Melanocyte of skin (primary cell): ENCODE measurements at places on chromosomes 6 and 20. TPM values are rescaled to one million over a fixed set of nuclear protein-coding genes. Genes with fewer than 3 reads are reported as not detected.

AFDN gene
- 12.7 and 22.2 TPM in 2 replicates for total RNA-seq

DAAM2 gene
- total RNA-seq = 75.9 and 108 TPM in 2 replicates

ZKSCAN8 gene
- total RNA-seq = 14.8 and 18.5 TPM in 2 replicates

TENT5A gene
- total RNA-seq = 17.9 and 26.9 TPM in 2 replicates

RIPPLY2 gene
- not detected in 2 replicates for total RNA-seq

RIN2 gene
- total RNA-seq = 1.3 and 1.7 TPM in 2 replicates

MPC1 gene
- total RNA-seq = 29.6 and 40.3 TPM in 2 replicates

SNX21 gene
- total RNA-seq = 22.2 and 25.6 TPM in 2 replicates

KCNB1 gene
- not detected in 2 replicates for total RNA-seq

CALHM4 gene
- under 0.01 TPM in 1 of 2 replicates, not detected in the other for total RNA-seq

TAF4 gene
- 5.2 and 6.2 TPM in 2 replicates for total RNA-seq

FAM229B gene
- 7.9 and 9.3 TPM in 2 replicates for total RNA-seq

KCNK16 gene
- not detected in 2 replicates for total RNA-seq

OR2J3 gene
- not detected in 2 replicates for total RNA-seq

DDRGK1 gene
- total RNA-seq = 32.3 and 42.2 TPM in 2 replicates

NRSN1 gene
- not detected in 2 replicates for total RNA-seq

ANKRD66 gene
- total RNA-seq = not detected in 2 replicates

SLC22A23 gene
- 6.2 and 8.6 TPM in 2 replicates for total RNA-seq

OVOL2 gene
- not detected in 2 replicates for total RNA-seq

NINL gene
- 6.3 and 6.6 TPM in 2 replicates for total RNA-seq

HLA-DQB1 gene
- total RNA-seq = 3.3 TPM in 1 of 2 replicates, not detected in the other

CST9 gene
- total RNA-seq = not detected in 2 replicates

FRK gene
- total RNA-seq = 0.67 and 0.93 TPM in 2 replicates

FILIP1 gene
- under 0.01 and 0.36 TPM in 2 replicates for total RNA-seq

HRH3 gene
- not detected in 2 replicates for total RNA-seq
